ENCODE measurements at places on chromosomes 11 and 22.

DNA sequence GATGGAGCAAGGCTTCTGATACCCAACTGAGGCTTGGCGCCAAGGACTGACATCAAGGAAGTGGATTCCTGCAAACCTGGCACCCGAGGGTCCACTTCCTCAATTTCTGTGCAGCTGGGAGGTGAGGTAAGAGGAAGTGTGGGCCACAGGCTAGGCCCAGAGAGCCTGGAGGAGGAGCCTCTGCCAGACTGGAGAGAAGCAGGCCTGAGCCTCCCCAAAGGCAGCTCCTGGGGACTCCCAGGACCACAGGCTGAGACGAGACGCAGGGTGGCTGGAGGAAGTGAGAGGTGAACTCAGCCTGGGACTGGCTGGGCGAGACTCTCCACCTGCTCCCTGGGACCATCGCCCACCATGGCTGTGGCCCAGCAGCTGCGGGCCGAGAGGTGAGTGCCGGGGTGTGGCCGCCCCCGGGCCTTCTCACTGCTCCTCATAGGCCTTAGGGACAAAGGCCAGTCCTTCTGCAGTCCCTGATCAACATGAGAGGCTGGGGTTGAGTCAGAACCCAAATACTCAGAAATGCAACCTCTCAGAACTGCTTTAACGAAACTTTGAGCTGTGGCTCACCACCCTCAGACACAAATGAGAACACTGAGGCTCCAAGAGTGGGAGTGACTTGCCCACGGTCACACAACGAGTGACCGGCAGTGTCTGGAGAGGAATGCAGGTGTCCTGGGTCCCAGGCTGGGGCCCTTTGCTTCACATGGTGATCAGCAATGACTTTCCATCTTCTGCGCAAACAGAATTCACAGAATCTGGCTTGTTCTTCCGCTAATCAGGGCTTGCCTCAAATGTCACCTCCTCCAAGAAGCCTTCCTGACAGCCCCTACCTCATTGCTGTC lies at the start of gene NCF4:
Gene NCF4, plus strand, starts transcription at position 186 of the 839 bp plus-strand sequence. Its CDS starts 166 bp downstream, at position 352.
- no peak for DNase-seq

DNA sequence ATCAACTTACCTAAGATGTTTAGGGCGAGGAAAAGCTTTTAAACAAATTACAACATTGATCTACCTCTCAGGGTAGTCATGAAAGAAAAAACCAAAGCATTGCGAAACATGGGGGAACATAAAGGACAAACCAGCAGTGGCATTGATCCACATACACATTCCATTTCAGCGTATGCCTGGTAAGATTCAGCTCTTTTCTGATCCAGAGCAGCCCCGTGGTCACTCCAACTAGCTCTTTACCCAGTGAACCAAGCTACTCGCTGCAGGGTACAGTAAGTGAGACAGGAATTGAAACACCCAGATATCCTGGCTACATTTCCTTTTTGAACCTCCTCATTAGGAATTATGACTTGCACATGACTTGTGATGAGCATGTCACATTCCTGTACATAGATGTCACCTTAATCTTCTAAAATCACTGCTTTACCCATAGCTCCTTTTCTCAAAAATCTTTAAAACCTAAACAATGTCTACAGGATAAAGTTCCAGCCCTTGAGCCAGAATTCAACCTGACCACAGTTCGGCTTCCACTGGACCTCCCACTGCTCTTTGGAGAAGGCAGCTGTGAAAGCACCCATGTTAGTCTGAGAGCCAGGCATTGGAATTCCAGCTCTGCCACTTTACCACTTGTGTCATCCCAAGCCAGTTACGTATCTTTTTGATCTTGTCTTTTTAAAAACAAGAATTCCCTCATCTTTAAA lies 42.9 kb upstream of the AKIP1 start:
- no peak for DNase-seq

GRCh38 chr11:12938590-12939247 lies 70.4 kb upstream of the RASSF10 start:
- DNase-seq, result no peak

DNA sequence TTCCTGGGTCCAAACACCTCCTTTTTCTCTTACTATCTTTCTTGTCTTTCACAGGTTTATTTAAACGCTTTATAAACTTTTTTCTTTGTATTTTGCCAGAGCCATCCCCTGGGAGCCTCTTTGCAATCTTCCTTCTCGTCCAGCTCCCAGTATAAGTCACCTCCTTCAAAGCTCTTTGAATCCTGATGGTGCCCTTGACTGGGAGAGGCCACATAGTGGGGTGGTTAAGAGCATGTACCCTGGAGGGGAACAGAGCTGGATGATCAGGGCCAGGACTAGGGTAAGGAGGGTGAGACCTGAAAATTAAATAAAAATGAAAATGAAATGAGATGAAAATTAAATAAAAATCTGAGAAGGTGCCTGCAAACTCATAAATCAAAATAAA lies 155.0 kb downstream of the FBXO7 start:
- no peak for DNase-seq

DNA sequence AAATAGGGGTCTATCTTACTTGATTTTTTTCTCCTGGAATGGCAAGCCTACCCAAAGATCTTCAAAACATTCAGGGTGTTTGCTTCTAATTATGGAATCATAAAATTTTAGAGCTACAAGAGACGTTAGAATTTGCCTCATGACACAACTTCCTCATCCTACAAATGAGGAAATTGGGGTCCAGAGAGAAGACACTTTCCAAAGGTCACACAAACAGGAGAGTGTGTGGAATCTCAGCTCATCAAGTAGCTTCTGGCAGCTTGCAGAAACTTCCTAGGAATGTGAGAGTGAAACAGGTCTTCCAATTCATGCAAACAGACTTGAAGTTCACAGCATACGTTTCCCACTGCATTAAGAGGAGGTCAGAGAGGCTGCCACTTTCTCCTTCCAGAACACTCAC lies 976.0 kb downstream of the OPCML start:
- no peak for DNase-seq

DNA sequence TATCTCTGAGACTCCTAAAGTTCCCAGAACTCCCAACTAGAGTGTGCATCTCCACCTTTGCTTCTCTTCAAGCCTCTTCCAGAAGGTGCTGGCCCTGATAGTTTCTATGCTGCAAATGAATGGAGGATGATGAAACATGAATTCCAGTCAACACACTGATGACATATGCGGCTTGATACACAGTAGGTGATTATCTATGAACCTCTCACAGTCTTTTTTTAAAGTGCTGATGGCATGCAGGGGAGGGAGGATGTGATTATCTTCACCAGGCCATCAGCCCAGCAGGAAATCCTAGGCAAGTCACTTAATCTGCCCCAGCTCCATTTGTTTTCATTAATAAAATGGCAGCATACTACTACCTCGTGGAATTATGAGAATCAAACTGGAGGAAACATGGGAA lies 548.5 kb downstream of the SOX6 start:
- no peak for DNase-seq

DNA sequence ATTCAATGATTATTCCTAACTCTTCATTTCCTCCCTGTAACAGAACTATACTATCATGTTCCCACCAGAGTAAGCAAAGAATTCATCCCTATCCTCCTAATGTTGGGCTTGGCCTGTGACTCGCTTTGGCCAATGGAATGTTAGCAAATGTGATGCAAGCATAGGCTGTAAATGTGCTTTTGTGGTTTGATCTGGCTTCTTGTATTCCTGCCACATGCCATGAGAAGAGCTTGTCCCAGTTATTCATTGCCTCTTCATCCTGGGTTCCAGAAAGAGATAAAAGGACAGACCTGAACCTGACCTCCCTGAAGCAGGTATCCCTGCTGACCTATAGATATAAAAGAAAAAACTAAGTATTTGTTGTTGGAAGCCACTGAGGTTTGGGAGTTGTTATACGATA lies 51.0 kb downstream of the SYTL2 start:
- peak; percentile 54 for DNase-seq

GRCh38 chr22:22348127-22348814 lies 103.7 kb downstream of the VPREB1 start:
- DNase-seq, result peak; percentile 12

GRCh38 chr11:64794526-64794925 lies 8.5 kb downstream of the MAP4K2 start:
- DNase-seq, result no peak

GRCh38 chr22:24894220-24894975 lies 52.1 kb downstream of the LHFPL7 start:
- DNase-seq, result peak; percentile 80
